ENCODE measurements at places on chromosomes 4 and X. TPM values are rescaled to one million over a fixed set of nuclear protein-coding genes. Genes with fewer than 3 reads are reported as not detected.

- DNase-seq, result no peak
Observed at GRCh38 chr4:10596586-10597290, 87.8 kb downstream of the CLNK start.

DNA sequence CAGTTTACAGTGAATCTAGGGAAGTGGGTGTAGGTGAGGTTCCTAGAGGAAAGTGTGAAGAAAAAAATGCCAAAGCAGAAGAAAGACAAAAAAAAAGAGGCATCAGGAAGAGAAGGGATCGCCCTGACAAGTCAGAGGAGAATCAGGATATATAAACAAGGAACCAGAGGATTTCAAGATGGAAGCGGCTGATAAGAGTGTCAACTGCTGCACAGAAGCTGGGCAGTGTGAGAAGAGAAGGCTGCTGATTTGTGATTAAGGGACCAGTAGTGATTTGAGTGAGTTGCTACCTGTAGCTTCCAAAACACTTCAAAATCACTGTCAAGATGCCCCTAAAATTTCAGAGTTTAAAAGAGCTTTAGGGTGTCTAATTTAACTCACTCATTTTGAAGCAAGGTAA is 258.2 kb downstream of the PPP3CA start:
- no peak for DNase-seq

GRCh38 chr4:76620723-76621468 is 185.9 kb downstream of the SHROOM3 start:
- no peak for DNase-seq

DNA sequence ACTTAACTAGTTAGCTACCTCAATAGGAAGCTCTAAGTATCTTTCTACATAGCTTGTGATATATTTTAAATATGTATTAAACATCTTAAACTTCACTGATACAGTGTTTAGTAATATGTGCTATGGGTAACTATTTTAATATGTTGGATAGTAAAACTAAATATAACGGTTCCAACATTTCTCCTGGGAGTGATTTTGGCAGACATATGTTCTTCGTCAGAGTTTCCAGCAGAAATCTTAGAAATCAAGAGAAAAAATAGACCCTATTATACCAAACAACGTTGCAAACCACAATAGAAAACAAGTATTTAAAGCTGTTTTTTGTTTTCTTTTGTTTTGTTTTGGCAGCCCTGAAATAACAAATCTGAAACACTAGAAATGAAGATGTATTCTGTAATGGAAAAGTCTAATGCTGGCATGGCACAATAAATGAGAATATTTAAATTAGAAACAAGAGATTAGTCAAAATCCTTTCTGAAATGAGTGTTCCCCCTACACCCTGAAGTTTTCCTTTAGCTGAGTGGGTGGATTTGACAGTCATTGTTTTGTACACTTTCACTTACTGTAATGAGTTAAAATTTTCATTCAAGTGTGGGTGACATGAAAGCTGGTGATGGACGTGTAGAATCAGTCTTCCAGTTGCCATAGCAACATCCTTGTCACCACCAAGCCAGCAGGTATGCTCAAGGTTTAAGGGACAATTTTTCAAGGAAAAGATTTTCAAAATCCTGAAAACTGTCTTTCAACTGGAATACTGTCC is 233.5 kb downstream of the SCFD2 start:
- DNase-seq, result no peak

The ZNF141 gene
- total RNA-seq, result 4.7 TPM

The RTL9 gene
- 0.56 TPM for total RNA-seq

The RHOXF2 gene
- total RNA-seq, result not detected

The ZCCHC12 gene
- total RNA-seq, result under 0.01 TPM

The GYPB gene
- not detected for total RNA-seq

All from IMR-90 (cell line).